ENCODE measurements at places on chromosomes 16 and 17. TPM values are rescaled to one million over a fixed set of nuclear protein-coding genes. Genes with fewer than 3 reads are reported as not detected.

Gene GPATCH8
- 32.4 TPM for polyA plus RNA-seq

Gene RUNDC3A
- 2.2 TPM for polyA plus RNA-seq

Gene NFAT5
- 16.7 TPM for polyA plus RNA-seq

DNA sequence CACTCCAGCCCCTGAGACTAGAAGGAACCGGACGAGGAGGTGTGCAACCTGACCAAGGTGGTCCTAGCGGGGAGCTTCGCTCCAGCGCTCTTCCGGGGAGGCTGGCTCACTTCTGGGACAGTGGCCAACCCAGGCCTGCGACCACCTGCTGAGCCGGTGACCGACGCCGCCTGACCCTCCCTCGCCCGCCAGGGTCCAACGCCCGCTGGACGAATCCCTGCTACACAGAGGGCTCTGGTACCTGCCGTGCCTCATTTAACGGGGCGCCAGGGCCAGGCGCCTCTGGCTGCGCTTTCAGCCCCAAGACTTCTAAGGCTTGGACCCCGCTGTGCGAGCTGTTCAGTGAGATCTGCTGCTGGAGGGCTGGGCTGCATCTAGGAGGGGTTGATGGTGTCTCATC is 99.5 kb upstream of the KCNJ18 start:
- no peak for DNase-seq

Gene GJD3
- 0.27 TPM for polyA plus RNA-seq

- DNase-seq = no peak
Observed at GRCh38 chr17:51813140-51813783, 345.3 kb downstream of the CA10 start.

GRCh38 chr17:8080799-8081219 is 6.7 kb downstream of the ALOX12B start:
- no peak for DNase-seq

DNA sequence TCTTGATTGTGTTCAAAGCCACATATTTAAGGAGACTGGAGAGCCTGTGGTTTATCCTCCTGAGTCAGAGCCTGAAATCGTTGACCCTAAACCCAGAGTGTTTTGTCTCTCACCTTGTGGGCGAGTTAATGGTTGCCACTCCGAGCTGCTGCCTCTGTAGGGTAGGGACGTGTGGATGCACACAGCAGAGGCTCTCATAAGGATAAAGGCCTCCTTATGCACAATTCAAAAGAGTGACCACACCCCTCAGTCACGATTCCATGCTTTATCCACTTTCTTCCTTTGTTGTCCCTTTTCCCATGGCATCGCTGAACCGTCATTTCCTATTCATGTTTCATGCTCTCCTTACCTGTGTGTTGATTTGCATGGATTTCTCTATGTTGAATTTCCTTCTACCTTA is 805.0 kb upstream of the RBFOX1 start:
- DNase-seq = no peak

Gene ZC3H7A
- polyA plus RNA-seq = 41.7 TPM
